Epithelial cell of esophagus (primary cell): ENCODE measurements at places on chromosomes 5 and 9.

GRCh38 chr5:101429241-101429640 is 526.2 kb upstream of the ST8SIA4 start:
- DNase-seq = no peak

GRCh38 chr9:27157097-27157496 is 48.1 kb downstream of the TEK start:
- DNase-seq = peak; percentile 23

DNA sequence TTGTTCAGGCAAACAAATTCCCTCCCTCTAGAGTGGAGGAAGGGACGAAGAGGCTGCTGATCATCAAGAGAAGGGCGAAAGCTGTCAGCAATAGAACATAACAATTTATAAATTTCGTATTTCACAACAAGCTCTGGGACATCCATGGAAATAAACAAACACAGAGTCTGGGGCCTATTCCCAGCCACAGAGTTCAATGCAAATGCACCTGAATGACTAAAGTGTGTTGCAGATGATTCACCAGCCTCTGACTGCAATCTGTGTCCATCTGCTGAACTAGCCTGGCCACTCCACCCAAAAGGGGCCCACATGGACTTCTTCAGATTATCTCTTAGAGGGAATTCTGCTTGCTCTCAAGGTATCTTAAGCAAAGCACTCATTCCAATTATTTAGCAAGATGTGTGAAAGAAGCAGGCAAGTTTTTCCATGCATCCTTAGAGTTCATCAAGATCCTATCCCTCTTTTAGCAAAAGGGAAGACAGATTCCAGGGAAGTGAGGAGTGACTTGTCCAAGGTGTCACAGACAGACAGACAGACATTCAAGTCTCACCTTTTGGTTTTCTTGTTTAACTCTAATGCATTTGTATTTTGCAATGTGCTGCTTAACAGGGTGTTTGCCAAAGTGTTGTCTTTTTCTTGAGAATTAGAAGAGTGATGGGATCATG is 307.8 kb upstream of the PAPPA start:
- peak; percentile 88 for DNase-seq

DNA sequence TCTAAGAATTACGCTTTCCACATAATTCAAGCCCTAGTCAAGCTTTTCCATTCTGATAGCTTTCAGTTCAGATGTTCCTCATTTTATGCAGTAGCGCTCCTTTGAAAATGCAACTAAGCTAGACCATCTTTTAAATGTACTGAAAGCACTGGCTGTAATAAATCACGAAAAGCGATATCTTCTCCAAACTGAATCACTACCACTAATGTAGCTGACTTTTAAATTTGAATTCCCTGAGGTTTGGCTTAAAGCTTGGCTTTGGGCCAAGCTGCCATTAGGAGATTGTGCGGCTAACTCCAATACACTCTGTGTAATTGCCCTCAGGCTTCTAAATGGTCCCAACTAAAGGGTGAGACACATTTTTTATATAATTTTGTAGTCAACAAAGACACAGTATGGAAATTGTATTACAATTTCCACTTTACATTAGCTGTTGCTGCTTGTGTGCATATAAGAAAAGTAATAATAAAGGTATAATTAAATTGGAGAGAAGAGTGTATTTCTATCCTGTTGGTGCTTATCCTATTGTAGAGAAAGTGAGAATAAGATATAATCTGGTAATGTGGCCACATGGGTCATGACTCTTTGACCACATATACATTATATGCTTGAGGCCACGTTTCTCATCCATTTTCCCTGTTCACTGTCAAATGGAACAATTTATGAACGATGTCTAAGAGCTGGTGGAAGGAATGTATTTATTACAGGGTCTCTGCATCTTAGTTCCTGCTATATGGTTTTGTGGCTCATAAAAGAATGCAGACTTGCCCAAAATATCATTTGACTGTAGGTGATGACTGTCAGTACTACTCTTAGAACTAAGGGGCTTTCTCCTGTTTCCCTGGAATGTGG is 118.7 kb upstream of the TAF11L2 start:
- no peak for DNase-seq

- DNase-seq = no peak
Observed at GRCh38 chr5:176540956-176541337, 3.7 kb upstream of the RNF44 start.
